Ecto neural progenitor cell (in vitro differentiated cells): ENCODE measurements at places on chromosomes 2 and 18.

GRCh38 chr2:173762864-173763263, 202.3 kb downstream of the SP3 start:
- DNase-seq: no peak

GRCh38 chr18:24993628-24994027, 358.3 kb downstream of the ZNF521 start:
- DNase-seq: no peak

DNA sequence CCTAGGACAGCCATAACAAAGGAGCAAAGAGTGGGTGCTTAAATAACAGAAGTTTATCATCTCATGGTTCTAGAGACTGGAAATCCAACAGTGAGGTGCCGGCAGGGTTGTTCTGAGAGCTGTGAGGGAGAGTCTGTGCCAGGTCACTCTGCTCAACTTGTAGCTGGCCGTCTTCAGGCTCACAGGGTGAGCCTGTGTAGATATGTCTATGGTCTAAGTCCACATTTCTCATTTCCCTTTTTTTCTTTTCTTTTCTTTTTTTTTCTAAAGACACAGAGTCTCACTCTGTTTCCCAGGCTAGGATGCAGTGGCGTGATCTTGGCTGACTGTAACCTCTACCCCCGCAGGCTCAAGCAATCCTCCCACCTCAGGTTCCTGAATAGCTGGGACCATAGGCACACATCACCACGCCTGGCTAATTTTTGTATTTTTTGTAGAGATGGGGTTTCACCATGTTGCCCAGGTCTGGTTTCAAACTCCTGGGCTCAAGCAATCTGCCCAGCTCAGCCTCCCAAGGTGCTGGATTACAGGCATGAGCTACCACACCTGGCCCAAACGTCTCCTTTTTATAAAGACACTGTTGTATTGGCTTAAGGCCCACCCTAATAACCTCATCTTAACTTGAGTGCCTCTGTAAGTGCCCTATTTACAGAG, 142.2 kb downstream of the SP3 start:
- DNase-seq: no peak

DNA sequence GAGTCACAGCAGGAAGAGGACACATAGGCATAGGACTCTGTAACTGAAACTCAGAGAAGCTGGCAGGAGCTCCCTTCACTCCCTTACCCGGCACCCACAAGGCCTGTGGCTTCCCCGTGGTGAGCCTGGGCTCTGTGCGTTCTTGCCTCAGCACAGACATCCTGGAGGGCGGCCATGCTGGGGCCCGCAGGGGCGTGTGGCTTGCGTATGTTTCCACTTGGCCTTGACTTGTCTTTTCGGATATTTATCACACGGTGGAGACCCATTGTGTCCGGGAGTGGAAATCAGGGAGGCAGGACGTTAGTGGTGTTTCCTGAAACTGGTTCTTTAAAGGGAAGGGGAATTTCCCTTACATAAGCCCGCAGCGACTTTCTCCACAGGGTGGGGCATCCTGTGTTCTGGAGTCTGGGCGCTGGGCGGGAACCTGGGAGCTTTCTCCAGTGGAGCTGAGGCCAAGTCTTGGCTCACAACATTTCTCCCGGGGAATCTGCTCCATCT, 49.9 kb upstream of the EML6 start:
- DNase-seq: no peak

- DNase-seq: no peak
These were observed 11.4 kb upstream of the UXS1 start for GRCh38 chr2:106205488-106205887.

DNA sequence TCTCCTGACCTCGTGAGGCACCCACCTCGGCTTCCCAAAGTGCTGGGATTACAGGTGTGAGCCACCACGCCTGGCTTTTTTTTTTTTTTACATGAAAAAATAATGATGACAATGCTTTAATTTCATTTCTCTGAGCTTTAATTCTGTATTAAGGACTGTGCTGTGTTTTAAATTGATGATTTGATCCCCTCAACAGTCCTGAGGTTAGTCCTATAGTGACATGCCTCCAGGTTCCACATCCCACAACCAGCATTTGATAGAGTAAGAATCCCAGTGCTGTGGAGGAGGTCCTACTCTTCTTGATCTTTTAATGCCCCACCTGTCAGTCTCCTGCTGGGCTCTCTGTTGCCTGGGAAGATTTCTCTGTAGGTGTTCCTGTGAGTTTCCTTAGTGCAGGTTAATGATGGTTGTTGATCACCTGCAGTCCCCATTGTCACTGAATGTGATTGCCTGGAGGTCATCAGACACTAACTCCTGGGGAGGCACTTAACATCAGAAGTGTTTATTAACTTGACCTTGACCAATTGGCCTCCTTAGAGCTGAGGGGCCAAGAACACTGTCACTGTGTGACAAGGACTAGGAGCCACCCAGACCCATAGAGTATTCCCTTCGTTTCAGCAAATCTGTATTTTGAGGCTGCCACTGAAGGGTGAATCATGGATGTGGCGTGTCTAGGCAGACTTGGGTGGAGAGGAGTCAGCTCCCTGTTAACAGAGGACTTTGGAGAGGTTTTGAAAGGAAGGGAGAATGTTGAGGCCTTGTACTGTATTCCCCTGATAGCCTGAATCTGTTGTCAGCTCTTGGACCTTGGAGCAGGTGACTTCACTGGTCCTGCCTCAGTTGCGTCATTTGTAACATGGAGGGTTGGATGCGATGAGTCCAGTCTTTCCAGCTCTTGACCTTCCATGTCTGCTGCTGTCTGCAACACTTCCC, 11.5 kb downstream of the ASAP2 start:
- no peak for DNase-seq

GRCh38 chr2:30847329-30847728, 40.1 kb upstream of the CAPN13 start:
- no peak for DNase-seq

DNA sequence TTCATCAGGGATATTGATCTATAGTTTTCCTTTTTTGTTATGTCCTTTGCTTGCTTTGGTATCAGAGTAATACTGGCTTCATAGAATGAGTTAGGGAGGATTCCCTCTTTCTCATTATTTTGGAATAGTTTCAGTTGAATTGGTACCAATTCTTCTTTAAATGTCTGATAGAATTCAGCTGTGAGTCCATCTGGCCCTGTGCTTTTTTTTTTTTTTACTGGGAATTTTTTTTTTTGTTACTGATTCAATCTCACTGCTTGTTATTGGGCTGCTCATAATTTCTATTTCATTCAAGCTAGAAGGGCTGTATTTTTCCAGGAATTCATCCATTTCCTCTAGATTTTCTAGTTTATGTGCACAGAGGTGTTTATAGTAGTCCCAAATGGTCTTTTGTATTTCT, 103.9 kb downstream of the RND3 start:
- DNase-seq: no peak

DNA sequence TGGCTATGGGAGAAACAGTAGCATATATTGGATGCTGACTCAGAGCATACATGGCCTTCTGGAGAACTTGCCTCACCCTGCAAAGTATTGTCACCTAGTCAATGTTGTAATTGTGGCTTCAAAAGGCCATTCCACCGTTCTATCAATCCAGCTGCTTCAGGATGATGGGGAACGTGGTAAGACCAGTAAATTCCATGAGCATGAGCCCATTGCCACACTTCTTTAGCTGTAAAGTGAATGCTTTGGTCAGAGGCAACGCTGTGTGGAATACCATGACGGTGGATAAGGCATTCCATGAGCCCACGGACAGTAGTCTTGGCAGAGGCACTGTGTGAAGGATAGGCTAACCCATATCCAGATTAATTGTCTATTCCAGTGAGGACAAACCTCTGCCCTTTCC, 1300.1 kb upstream of the ACVR2A start:
- no peak for DNase-seq

- DNase-seq: no peak
These were observed 165.1 kb downstream of the RPIA start for GRCh38 chr2:88856409-88857135.

GRCh38 chr2:160575368-160575767, 81.8 kb upstream of the RBMS1 start:
- DNase-seq: no peak

- no peak for DNase-seq
These were observed 176.1 kb downstream of the TXNL1 start for GRCh38 chr18:56462276-56462675.

DNA sequence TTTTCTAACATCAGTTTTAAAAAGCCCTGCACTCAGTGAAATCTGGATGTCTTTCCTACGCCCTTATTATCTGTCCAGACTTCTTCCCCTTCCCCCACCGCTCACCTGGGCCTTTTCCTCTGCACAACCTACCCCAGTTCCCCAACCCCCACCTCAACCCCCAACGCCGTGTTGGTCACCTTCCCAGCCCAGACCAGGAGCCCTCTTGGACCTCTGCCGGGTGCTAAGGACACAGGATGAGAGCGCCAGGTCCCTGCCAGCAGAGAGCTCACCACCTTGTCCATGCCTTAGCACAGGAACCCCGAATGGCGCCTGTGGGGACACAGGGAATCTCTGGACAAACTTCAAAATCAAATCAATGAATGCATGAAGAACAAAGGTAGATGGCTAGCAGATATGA, 966 bp upstream of the RBM43 start:
- DNase-seq: no peak

- no peak for DNase-seq
These were observed 2180.6 kb upstream of the CELF4 start for GRCh38 chr18:39746201-39746600.

- DNase-seq: no peak
These were observed 242.6 kb upstream of the KCNJ3 start for GRCh38 chr2:154455866-154456265.

- peak; percentile 43 for DNase-seq
These were observed 51.2 kb downstream of the INHBB start for GRCh38 chr2:120396861-120397811.

DNA sequence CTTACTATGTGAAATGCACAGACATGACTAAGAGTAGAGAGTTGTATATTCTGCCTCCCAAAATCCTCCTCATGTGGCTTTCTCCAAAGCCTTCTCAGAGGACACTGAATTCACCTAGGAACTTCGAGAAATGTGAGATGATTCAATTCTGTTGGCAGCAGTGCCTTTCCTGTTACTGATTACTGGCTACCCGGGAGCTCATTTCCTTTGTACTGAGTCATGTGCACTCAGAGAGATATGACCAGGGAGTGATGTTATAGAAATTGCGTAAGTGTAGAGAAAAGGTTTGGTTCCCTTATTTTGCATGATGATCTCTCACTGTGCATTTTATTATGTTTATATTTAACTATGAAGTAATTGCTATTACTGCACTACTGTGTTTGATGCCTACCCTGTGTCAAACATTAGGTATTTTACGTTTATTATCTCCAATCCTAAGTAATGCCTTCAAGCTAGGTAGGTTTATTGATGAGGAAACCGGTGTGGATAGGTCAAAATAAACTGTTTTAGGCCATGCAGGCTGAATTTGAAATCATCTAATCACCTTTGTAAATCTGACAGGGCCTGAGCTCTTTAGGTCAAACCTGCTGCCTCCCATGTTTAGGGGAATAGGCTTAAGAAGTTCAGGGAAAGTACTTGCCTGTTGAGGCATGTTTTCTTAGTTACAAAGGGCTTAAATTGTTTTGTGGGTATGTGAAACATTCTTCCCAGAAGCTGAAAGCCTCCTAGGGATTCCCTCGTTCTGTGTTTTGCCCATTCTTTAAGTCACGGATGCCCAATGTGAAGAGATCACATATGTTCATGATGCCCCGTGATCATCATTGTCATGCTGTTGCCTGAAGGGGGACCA, 86.8 kb downstream of the FMNL2 start:
- no peak for DNase-seq

- DNase-seq: no peak
These were observed 188.9 kb upstream of the CXCR4 start for GRCh38 chr2:136306836-136307235.

GRCh38 chr2:127530245-127531140, 4.2 kb upstream of the IWS1 start:
- DNase-seq: no peak

DNA sequence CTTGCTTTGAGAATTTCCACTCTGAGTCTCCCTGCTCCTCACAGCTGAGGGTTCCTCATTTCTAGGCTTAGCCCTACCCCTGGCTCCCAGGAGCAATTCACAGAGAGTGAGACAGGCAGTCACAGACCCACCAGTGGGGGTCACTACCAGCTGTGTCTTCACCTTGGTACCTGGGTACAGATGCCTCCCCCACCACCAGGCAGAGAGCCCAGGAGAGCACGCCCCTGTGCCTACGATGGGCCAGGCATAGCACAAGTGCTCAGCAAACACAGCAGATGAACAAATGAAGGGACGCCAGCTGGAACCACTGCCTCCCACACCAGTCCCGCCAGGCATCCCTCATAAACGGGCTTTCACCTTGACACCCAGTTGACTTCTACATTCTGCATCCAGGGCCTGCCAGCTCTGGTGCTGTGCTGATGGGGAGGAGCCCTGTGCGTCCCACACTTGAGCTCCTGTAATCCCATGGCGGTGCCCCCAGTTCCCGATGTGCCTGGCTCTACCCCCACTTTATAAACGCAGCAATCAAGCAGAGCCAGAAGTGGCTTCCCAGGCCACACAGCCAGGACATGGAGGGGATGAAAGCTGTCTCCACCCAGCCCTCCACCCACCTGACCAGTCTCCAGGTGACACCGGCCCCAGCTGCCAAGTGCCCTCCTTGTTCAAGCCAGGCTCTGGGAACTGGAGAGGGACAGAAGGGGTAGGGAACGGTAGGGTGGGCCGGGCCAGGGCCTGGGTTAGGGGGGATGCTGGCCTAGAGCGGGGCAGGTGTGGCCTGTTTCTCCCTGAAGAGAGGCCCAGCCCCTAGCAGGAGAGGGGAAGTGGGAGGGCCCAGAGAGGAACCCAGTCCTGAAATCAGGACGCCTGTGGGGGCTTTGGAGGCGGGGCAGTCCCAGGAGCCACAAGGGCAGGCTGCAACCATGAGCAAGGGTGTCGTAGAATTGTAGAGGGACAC, 42.5 kb downstream of the SCTR start:
- DNase-seq: peak; percentile 38

DNA sequence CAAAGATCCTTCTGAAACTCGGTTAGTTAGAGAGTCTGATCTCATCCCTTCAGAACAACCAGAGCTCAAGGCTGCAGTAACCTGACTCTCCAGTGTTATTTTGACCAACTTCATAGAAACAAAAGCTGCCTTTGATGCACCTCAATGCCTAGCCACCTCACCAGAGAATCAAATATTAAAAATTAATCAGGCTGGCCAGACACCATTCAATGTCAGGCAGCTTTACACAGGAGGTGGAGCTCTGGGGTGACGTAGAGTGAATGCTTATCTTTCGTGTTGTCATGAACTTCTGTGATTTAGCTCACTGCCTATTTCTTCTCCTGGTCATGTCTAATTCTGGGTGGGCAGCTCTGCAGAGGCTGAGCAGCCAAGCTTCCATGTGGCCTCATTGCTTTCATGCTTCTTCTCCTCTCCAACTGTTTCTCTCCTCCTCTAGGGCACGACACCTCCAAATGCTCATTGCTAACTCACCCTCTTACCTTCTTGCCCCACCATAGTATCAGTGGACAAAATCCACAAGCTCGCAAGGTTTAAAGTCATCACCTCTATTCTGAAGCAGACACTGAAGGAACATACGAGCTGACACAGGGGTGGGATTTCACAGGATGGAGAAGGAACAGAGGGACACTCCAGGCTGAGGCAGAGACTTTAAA, 39.4 kb downstream of the AAK1 start:
- no peak for DNase-seq

GRCh38 chr2:195735347-195735746, 78.3 kb downstream of the SLC39A10 start:
- DNase-seq: no peak
